Naive thymus-derived CD8-positive, alpha-beta T cell (primary cell): ENCODE measurements at places on chromosomes 3 and 15.

- no peak for DNase-seq
Observed at GRCh38 chr15:27870320-27870719, 228.8 kb downstream of the OCA2 start.

DNA sequence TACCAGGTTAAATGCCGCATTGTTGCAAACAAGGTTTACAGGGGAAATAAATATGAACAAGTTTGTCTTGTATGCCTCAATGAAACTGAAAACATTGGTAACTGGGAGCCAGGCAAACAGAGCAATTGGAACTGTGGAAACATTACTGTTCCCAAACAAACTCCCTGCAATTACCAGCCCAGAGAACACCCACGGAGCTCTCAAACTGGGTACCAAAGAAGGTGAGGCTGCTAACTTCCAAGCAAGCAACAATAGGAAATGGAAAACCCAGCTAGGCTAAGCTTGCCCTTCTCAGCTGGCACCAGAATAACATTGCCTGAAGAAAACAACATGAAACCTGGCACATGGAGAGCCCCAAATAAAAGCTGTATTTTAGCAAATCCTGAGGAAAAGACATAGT is 218.9 kb upstream of the THRB start:
- DNase-seq: no peak

DNA sequence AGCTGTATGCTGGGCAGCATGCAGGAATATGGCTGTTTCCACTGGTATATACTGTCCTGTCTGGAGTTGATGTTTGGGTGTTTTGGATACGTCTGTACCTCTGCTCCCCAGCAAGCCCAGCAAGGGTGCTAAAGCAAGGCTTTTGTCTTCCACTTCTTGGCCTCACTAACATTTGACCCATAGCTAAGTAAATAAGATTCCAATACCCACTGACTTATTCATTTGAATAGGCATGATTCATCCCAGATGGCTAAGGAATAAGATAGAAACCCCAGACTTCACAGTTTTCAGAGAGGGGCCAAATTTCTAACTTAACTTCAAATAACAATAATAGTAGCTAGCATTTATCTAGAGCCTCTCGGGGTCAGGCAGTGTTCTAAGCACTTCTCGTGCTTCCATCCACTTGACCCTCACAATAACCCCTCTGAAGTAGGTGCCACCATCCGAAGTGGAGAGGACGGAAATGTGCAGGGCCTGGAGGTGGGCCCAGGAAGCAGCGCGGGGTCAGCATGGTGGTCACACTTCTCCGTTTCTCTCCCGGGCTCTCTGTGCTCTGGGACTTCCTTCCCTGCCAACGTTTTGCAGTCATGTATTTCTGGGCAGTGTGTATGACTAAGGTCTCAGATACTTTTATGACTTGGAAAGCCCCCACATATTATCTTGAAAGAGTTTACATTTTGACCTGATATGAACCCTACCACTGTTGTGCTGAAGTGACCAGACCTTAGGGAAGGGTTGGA is 39.3 kb downstream of the LRRK1 start:
- no peak for DNase-seq

DNA sequence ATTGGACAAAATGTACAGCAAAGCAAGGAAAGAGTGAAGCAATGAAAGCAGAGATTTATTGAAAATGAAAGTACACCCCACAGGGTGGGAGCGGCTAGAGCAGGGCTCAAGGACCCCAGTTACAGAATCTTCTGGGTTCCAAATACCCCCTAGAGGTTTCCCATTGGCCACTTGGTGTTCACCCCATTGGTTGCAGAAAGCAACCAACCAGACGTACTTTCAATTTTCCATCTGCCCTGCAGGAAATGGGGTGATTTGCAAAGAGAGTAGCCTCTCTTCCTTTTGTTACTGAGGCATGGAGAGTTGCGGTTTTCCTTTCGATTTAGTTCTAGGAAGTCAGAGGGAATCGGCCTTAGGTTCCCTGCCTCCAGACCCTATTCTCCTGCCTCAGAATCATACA is 2.4 kb downstream of the PML start:
- peak; percentile 39 for DNase-seq

DNA sequence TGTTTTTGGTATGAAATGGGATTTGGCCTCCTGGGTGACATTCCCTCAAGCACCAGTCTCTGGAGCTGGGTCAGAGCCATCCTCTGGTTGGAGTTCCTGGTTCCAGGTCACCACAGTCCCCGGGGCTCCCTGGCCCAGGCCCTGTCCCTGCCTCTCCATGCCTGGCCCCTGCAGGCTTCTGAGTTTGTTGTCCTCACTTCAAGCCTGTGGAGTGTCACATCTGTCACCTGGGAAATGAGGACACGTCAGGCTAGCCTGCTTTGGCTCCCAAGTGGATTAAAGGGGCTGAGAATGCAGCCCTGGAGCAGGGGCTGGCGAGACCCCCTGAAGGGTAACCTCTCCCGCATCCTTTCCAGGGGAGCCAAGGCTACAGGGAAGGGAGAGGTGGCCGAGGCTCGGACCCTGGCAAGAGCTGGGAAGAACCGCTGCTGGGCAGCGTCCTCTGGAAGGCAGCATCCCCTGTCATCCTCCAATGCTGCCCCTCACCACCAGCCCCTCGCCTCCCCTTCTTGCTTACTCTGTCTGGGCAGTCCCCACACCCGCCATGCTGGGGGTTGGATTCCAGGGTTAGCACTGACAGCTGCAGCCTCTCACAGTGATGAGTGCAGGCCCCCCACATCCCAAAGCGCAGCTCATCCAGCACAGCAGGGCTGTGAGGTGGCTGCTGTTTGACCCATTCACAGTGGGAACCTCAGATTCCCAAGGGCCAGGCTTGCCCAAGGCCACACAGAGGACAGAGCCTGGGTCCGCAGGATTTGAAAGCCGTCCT is 75.5 kb upstream of the IQSEC1 start:
- no peak for DNase-seq

- DNase-seq: peak; percentile 65
Observed at GRCh38 chr3:30607032-30607833, 832 bp downstream of the TGFBR2 start.

DNA sequence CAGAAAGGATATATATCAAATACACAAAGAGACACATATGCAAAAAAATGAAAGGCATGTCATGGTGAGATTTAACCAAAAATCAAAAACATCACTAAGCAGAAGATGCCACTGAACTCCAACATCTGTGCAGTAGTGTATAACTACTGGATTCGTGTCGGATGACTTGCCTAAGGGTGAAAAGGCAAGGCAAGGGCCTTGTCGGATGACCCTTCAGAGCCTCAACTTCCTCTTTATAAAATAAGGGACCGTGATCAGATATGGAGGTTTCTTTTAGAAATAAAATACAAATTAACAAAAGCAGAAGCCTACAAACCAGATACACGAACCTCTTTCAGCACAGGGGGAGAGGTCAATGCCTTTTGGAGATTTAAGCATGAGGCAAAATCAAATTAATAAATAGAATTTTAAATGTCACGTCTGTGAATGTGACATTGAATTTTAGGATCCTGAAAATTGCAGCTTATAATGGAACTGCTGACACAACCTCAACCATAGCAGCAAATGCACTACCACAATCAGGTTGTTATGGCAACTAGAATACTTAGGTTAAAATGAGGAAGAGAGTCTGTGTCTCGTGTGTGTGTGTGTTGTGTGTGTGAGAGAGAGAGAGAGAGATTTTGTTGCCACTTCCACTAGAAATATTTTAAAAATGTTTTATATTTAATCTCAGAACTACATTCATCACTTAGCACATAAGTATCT is 8.3 kb upstream of the CHRM5 start:
- no peak for DNase-seq
